ENCODE measurements at places on chromosomes 1 and 21. TPM values are rescaled to one million over a fixed set of nuclear protein-coding genes. Genes with fewer than 3 reads are reported as not detected.

Gene LIPI
- not detected for total RNA-seq

Gene TNFSF18
- total RNA-seq = not detected

DNA sequence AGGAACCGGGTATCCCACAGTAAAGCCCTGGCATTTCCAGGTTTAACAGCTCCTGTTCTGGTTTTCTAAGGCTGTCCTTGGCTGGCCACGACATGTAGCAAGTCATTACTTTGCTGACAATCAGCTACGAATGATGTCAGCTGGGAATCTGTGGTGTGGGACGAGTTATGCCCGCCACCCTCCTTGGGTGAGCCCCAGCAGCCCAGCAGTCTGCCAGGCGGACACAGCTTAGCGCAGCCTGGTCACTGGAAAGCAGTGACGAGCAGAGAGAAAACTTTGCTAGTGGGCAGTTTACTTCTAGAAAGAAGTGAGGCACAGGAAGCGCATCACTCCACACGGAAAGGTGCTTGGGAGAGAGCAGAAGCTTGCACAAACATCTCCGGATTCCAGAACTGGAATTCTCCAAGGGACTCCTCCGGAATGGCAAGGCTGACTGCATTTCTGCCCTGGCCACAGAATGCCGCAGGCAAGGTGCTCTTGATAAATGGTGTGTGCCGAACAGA, 15.5 kb upstream of the ZNF436 start:
- DNase-seq = no peak

- DNase-seq = no peak
Measured at GRCh38 chr1:172203135-172203823, 217.2 kb upstream of the C1orf105 start.

DNA sequence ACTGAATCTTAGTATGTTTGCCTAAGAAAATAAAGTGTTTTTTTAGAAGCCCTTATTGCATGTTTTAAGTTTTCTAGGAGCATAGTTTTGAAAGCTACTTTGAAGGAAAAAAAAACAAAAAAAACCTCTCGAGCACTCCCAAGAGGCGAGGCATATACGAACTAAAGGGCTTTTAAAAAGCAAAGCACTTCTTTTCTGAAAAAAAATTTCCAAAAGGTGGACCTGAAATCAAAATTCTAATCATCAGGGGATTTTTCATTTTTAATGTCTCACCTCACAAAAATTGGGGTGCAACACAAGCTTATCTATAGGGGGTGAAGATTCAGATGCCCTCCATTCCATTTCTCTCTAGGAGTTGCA, 594 bp downstream of the GLMN start:
- no peak for DNase-seq

- no peak for DNase-seq
Measured at GRCh38 chr1:7317888-7318287, 453.2 kb upstream of the VAMP3 start.

DNA sequence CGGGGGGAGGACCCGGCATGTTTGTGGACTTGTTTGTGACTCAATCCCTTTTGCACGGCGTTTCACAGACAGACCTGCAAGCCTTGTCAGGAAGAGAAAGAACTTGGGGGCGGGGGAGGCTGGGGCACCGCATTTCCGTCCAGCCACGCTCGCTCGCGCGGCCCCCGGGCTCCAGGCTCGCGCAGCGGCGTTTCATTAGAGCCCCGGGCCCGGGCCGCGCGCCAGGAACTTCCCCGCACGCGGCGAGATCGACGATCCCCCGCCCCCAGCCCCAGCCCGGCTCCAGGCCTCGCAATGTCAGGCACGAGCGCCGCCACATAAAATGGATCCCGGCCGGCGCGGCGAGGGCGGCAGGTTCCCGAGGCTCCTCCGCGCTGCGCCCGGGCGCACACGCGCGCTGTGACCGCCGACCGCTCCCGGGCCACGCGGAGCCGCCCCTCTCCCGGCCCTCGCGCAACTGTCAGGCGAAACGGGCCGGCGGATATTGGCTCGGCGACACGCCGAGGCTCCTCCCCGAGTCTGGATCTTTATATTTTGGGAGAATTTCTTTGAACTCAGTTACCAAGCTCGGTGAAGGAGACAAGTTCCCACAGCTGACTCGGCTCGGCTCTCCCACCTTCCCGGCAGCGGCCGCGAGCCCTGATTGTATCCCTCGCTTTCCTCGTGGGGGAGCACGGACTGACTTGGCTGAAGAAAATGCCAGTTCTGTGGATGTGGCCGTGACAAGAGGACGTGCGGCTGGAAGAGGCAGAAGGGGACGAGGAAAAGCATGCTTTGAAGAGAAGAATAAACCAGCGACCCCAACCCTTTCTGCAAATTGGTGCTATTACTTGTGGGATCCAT, at the start of gene KIF26B:
TSS of gene KIF26B (plus strand) at position 557 of the 843 bp plus-strand sequence. CDS start 440 bp downstream, outside the sequence.
- peak; percentile 47 for DNase-seq

GRCh38 chr1:64019818-64020217, 183.6 kb upstream of the UBE2U start:
- no peak for DNase-seq
